ENCODE measurements at places on chromosomes 7 and 10.

- no peak for DNase-seq
Observed at GRCh38 chr10:93601146-93601773, at the start of gene RBP4. RBP4 (minus strand) TSS chr10:93601235; CDS start chr10:93601028, 207 bp downstream.

DNA sequence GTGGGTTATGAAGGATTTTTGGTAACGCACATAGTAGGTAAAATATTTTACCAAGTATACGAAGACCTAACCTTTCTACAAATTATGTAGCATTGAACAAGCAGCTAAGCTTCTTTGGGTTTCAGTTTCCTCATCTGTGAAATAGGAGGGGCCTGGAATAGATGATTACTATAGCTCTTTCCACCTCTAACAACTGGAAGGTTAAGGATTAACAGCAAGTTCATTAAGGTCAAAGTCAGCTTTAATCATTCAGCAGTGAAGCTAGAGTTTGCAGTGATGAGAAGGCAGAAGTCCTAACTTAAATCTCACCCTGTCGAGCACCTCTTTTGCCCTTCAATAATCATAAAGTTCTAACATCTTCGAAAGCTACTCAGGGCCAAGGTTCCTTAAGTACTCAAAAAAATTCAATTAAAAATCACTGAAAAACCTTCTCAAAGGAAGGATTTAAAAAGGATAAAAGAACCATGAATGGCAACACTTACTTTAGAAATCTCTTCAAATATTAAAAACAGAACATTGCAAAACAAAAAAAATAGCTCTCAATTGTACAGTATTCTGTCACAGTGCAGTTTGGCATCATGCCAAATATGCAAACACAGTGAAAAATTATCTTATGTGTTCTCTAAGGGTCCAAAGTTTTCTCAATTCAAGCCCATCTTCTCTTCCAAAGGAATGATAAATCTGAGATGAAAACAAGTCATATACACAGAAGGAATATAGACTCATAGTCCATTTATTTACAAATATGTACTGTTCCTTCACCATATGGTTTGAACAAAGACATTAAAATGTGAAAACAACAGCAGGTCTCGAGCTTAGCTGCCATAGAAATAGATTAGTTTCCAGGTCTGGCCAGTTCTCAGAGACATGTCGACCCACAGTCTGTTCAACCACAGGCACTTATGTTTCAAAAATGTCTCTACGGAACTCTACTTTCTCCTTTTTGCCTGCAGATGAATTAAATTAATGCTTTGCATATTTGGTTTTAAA, 152.0 kb upstream of the SLC13A1 start:
- DNase-seq, result no peak

DNA sequence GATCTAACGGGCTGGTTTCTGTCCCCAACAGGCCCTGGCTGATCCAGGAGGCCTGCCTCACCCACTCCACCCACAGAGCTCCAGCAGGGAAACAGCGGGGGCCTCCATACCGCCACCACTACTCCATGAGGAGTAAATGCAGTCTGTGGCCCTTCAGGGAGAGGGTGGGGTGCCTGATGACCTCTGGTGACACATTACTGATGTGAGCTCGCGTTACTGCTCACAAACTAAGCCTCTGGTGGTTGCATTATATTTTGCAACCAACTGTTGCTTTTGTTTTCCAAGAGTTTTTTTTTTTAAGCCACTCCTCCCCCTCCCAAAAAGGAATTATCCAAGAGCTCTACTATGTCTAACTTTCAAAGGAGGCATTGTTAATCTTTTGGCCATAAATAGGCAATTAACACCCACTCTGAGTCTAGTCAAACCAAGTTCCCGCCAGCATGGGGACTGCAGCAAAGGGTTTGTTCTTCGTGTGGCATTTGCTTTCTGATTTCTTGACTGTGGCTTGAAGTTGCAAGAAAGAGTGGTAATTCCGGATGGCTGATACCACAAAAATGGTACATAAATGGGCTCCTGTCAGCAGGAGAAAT, 72.6 kb downstream of the FAM53B start:
- no peak for DNase-seq

GRCh38 chr10:95987685-95988426, 55.5 kb upstream of the CCNJ start:
- no peak for DNase-seq

DNA sequence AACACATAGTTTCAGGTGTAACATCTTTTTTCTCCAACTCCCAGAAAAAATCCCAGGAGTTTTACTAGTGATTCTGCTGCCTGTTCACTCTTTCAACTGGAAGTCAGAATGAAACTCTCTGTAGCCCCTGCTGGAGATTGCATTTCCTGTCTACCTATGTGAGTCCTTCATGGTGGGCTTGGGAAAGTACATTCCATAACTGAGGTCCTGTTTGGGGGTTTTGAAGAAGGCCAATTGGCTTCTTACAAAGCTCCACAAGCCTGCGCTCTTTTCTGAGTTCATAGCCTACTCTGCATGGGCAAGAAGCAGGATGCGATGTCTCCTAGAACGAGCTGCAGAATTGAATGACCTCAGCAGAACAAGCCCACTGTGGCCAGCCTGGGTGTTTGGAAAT, 86.7 kb downstream of the LYZL2 start:
- no peak for DNase-seq

- DNase-seq, result no peak
Observed at GRCh38 chr10:47249881-47250280, 50.1 kb upstream of the GDF10 start.

- DNase-seq, result no peak
Observed at GRCh38 chr7:137944168-137944567, 57.7 kb downstream of the CREB3L2 start.

DNA sequence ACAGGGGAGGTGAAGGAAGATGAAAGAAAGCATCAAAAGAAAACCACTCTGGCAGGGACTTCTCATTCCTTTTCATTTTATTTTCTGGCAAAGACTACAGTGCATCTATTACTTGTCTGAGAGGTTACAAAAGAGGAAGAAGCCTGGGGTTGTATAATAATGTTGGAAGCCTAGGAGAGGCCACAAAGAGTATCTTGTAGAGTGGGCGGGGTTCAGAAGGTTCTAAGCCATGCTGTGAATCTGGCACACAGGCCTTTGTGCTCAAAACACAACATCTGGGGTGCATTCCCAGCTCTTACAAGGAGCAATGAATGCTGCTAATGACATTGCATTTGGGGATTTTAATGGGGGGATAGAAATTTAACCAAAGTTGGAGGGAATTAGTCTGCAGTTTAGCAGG, 49.4 kb downstream of the MRPL32 start:
- DNase-seq, result no peak

DNA sequence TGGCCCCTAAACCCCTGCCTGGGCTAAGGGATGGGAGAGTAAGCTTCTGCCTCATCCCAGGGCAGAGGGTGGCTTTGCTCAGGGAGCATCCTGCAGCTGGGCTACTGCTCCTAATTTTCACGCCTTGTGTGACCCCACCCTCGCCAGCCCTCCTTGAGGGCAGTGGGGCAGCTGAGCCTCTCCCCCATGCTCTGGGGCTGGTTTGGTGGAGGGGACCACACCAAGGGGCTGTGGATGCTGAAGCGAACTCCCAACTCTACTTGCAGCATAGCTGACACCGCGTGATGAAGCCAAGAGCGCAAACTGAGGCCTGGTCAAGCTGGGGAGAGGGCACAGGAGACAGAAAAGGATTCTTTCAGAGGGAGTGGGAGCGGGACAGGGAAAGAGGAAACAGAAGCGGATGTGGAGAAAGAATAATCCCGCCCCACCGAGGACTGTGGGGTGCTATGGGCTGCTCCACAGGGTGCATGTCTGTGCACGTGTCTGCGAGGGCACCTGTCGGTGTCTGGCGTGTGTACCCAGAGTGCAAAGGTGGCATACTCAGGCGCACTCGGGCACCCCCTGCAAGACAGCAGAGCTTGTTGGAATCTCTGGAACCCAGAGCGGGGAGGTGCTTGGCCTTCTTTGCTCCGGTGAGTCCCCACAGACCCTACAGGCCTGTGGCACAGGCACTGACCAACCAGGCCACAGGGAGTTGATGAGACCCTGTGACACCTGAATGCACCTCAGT, 19.4 kb upstream of the RASGEF1A start:
- DNase-seq, result no peak

DNA sequence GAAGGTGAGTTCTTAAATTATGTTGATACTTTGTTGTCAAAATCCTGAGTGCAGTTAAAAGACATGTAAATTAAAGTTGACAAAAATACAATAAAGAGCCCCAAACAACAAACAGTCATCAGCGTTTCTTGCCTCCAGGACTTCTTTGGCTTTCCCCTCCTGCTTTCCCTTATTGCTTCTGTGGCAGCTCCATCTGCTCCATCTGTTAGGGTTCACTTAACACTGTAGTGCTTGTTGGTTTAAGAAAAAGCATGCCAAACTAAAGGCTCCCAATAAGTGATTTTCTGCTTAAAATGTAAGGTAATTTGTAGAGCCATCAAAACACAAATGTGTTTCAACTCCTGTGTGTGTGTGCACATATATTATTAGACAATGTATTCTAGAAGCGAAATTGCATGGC, 254.3 kb upstream of the GNAI1 start:
- no peak for DNase-seq

DNA sequence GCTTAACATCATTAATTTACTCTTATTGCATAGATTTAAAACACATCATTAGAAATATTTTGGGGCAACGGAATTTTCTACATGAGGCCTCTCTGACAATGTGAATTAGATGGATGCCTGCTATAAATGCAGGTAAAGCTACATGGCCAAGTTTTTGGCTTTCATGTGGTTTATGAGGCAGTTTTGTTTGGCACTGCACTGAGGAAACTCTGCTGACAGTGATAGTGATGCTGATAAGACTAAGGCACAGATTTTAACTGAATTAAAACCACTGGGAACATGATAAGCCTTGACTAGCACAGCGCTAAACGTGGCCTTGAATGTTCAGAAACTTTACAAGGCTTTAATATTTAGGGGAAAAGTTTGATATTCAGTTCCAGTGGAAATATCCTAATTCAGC, 114.3 kb upstream of the NOBOX start:
- no peak for DNase-seq

All from stimulated activated CD8-positive, alpha-beta memory T cell treated with anti-CD3 and anti-CD28 coated beads, Interleukin-2, amount 100 ng/mL, for 48 hours (primary cell).